ENCODE measurements at places on chromosomes 2 and 18. TPM values are rescaled to one million over a fixed set of nuclear protein-coding genes. Genes with fewer than 3 reads are reported as not detected.

FSHR gene
- not detected for total RNA-seq

DNA sequence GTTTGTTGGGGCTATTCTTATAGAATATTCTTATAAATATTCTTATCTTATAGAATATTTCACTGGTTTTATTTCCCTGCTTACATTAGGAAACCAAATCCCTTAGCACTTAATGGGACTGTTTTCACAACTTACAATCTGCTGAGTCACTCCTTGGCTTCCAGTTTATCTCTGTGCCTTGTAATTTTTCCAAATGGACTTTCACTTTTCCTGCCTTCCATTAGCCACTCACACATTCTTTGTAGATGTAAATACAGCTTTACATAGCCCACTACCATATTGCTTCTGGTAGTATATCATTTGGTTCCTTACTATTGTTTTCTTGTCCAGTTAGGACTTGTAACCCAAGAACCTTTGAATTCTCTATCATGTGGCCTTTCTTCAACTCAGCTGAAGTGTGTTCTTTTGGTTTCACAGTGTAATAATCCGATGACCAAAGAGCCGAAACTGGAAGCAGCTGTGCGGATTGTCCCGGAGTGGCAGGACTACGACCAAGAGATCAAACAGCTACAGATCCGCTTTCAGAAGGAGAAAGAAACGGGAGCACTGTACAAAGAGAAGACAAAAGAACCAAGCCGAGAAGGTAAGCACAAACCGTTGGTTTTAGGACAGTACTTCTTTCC lies 96.1 kb downstream of the UGGT1 start:
- no peak for ATAC-seq

TNFAIP6 gene
- total RNA-seq = not detected

SP110 gene
- 53.1 TPM for total RNA-seq

- no peak for ATAC-seq
These were observed 199.7 kb downstream of the TNS1 start for GRCh38 chr2:217802876-217803652.
